ENCODE measurements at places on chromosomes 2 and 18.

DNA sequence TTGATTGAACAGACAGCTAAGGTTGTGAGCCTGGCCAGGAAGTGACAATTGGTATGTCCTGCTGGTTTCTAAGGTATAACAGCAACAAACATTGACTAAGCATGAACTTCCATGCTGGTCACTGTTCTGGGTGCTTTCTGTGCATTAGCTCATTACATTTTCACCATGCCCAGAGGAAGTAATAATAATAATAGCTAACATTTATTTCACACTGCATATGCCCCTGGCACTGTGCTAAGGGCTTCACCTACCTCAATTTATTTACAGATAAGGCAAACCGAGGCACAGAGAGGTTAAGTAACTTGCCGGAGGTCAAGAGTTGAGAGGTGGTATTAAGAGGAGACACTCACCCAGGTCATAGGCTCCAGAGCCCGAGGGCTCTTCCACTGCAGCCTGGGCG, 113.6 kb downstream of the PDCL3 start:
- no peak for DNase-seq

- peak; percentile 72 for DNase-seq
Measured at GRCh38 chr2:85537600-85538506, 1.1 kb upstream of the MAT2A start.

DNA sequence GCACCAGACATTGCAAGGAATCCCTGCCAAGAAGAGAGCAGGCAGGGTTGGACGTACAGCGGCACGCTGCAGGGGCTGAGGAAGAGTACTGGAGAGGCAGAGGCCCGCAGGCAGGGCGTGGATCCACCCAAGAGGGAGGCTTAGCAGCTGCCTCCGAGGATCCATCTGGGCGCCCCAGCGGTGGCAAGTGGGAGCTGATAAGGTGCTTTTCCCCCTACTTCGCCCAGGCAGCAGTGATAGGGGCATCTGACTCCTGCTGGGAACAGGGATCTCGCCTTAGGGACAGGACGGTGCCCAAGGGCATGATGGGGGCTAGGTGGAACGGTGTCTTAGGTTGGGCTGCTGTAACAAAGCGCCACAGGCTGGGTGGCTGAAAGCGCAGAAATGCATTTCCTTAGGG, 67.4 kb upstream of the HS6ST1 start:
- DNase-seq: peak; percentile 41

GRCh38 chr2:65877331-65878010, 445.1 kb upstream of the SPRED2 start:
- DNase-seq: no peak
